ENCODE measurements at places on chromosomes 1 and 21.

GRCh38 chr1:157262422-157262821 is 124.2 kb upstream of the ETV3 start:
- no peak for DNase-seq

GRCh38 chr1:41724248-41724647 is 194.5 kb downstream of the HIVEP3 start:
- no peak for DNase-seq

DNA sequence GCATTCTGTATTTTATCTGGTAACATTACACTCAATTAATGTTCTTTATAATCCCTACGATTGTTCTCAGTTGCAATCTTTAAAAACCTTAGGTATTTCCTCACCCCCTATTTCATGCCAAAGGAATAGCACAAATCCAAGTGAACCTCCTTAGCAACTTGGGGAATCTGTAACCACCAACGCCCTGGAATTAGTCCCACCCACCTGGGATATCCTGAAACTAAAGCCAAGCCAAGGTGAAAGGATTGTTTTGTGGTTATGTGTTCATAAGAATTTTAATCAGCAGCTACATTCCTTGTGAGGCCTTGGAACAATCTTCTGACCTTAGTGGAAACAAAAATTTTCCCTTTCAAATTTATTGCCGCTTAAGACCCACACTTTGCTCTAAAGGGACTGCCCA is 908.7 kb downstream of the TTLL7 start:
- no peak for DNase-seq

GRCh38 chr1:39372105-39372504 is 119.3 kb upstream of the BMP8A start:
- no peak for DNase-seq

DNA sequence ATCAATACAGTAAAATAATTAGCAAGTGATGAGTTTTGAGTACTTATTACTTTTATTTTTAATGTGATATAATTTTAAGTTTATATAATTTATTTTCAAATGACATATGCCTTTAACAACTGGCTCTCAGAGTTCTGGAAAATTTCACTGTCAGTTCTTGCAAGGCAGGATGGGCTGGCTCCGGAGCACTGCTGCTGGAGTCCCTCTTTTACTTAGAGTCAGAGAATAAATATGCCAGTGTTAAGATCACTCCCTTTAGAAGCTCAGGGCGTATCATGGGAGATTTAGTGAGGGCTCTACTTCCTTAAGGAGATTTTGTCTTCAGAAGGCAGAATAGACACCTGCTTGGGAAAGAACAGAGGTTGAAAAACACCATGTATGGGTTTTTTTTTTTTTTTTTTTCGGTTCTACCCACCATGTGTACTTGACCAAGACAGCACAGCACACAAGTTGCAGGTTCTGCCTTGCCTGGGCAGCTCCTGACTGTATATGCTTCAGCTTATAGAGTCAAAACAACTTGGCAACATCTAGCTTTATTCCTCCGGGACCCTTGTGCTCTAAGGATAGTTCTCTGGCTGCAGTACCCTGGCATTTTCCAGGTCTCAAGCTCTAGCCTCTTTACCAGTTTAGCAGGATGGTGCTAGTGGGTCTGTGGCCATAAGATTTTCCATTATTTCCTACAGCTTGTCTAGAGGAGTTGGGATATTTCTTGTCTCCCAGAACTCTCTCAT is 29.7 kb upstream of the FMOD start:
- DNase-seq: no peak

DNA sequence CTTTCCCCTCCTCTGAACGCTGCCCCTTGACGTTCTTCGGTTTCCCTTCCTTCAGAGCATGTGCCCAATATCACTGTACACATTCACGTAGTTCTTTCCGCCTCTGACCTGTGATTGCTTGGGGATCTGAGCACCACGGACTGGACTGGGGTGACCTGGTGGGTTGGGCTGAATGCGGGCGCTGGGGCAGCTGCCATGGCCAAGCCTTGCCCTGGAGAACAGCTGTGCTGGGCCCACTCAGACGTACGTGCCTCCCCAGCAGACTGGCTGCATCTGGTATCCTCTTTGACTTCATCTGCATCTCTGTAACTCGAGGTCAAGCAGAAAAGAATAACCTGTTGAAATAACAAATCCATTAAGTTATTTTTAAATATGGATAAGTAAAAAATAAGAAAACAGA is 35.1 kb upstream of the DISC1 start:
- no peak for DNase-seq

DNA sequence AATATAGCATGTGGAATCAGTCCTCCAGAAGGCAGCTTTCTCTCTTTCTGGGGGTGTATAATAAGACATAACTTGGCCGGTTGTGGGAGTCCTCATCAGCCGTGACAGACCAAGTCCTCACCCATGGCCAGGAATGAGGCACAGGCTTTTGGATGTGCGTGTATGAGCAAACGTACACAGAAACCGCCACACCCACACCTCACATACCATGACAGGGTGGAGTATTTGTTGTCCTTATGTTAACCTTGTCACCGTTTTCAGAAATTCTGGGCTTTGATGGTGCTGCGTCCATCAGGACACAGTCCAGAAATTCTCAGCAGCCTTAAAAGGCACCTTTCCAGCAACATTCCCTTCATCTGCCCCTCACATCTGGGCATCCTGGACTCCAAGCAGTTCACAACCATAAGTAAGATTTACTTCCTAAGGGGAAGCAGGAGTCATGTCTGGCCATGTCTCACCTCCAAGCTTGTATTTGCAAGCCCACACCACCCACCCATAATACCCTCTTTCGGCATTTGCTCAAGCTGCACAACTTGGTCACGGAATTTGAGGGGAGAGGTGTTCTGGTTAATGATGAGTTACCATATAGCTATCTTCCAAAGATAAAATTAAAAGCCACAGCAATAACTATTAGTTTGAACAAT is 12.4 kb downstream of the C1orf116 start:
- DNase-seq: no peak

GRCh38 chr1:228999446-229000170 is 264.3 kb downstream of the RHOU start:
- no peak for DNase-seq

DNA sequence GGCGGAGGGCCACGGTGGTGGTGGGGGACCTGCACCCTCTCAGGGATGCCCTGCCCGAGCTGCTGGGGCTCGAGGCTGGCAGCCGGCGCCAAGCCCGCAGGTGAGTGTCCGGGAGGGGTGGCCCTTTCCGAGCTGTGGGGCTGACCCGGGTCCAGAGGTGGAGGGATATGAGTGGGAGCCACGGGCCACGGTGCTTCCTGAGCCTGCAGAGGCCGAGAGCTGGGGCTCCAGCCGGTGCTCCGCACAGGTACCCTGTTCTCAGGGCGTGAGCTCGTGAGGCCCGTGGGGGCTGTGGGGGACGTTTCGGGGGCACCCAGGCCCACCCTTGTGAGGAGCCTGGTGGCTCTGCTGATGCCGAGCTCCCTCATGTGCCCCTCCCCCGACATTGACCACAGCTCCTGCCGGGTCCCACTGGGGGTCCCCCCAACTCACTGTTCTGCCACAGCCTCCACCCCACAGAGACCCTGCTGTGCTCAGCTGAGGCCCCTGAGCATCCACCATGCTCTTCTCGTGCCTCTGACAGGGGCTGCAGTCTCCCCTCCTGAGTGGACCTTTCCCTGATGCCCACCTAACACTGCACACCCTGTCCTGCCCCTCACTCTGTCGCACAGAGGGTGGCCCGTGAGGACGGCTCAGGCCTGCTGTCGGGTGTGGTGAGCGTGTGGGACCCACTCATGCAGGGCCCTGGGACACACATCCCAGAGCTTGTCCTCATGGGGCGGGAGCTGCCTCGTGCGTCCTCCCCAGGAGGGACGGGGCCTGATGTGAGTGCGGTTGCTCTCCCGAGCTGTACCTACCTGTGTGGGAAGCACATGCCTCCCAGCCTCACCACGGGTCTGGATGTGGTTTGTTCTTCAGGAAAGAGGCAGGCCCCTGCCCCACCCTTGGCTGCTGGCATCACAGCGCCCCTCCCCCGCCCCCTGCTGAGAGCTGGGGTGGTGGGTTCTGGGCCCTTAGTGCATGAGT is 27.5 kb downstream of the SLX9 start:
- DNase-seq: no peak

GRCh38 chr1:89681045-89681729 is 48.3 kb downstream of the LRRC8C start:
- no peak for DNase-seq

DNA sequence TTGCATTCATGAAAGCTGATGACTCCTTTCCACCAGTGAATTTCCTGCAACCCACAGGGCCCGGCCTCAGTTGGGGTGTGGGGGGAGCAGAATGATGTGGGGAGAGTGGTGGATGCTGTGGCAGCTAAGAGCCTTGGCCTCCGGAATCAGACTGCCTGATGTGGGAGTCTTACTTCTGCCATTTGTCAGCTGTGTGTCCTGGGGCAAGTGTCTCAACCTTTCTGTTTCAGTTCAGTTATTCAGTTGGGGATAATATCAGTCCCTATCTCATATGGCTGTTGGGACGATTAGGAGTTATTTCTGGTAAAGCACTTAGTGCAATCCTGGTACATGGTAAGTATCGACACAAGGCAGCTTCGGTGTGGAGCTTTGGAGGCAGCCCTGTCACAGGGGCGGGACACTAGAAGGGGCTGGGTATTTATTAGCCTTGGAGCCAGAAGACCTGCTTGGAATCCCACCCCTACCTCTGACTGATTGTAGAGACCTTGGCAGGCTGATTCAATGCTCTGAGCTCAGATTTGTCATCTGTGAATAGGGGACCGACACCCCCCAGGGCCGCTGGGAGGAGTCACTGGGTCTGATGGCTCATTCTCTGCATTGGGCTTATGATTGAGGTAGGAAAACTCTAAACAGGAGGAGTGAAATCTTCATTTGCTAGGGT is 19.6 kb downstream of the ARHGEF10L start:
- DNase-seq: no peak

DNA sequence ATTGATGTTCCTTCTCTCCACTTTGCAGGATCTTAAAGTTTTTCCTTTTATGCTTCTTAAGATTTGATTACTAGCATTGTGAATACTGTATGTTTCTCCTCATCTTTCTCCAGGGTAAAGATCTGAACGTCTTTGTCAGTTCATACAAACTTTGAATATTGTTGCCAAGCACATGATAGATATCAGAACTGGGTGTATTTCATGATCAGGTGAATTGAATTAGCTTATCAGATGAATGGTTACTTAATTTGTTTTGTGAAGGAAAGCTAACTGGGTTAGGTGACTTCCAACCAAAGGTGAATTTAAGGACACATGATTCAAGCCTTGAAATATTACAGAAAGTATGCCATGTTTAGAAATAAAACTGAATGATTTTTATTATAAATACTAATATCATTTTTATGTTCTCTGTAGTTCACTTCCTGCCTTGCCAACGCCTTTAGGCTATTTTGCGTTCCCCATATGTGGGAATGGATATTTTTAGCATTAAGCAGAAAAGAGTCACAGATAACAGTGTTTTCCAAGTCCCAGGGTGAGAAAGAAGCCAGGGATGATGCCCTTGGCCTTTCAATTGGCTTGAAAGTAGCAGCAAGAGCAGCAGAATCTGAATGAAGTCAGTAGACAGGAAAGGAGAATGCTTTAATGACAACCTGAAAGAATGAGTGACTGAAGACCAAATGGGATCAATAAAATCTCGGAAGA is 752.1 kb downstream of the NCAM2 start:
- no peak for DNase-seq

DNA sequence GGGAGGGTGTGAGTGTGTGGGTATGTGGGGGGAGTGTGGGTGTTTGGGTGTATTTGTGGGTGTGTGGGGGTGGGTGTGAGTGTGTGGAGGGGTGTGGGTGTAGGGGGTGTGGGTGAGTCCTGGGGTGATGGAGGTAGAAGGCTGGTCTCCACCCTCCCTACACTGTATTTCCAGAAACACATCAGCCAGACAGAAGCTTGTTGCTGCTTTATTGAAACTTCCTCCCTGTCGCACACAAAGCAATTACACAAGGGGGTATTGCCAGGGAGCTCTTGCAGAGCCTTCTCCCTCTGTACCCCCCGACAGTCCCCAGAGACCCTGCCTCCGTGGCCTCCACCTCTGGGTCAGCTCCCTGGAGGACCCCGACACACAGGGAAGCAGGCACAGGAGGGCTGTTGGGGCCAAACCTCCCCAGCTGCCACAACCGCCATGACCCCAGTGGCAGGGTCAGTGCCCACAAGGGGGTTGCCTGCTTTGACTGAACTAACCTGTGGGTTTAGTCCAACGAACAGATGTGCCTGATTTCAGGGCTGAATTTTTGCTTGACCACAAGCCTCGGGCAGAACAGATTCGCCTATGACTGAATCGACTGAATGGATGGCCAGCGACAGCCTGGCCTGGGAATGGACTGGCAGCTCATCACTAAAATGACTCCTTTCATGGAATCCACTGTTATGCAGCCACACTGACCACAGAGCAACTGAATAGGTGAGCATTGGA is 9.1 kb upstream of the MATN1 start:
- no peak for DNase-seq

- DNase-seq: no peak
Measured at GRCh38 chr1:230588323-230588746, 53.9 kb upstream of the COG2 start.

DNA sequence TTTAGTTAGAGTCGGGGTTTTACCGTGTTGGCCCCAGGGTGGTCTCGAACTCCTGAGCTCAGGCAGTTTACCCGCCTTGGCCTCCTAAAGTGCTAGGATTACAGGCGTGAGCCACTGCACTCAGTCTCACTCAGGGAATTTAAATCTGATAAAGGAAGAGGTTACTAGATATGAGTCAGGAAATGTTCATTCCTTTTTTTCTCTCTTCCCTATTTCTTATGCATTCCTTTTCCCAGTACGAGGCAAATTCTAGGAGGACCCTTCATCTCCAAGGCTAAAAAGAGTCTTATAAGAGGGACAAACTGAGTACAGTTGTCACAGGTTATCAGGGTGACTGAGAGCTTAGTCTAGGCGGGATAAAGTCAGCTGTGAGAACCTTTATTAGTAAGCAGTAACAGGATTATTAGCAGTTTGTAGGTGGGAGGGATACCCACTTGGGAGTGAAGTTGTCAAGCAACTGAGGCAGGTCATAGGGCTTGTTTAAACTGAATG is 9.1 kb downstream of the MACF1 start:
- DNase-seq: no peak

- no peak for DNase-seq
Measured at GRCh38 chr1:177600936-177601335, 368.9 kb downstream of the SEC16B start.

DNA sequence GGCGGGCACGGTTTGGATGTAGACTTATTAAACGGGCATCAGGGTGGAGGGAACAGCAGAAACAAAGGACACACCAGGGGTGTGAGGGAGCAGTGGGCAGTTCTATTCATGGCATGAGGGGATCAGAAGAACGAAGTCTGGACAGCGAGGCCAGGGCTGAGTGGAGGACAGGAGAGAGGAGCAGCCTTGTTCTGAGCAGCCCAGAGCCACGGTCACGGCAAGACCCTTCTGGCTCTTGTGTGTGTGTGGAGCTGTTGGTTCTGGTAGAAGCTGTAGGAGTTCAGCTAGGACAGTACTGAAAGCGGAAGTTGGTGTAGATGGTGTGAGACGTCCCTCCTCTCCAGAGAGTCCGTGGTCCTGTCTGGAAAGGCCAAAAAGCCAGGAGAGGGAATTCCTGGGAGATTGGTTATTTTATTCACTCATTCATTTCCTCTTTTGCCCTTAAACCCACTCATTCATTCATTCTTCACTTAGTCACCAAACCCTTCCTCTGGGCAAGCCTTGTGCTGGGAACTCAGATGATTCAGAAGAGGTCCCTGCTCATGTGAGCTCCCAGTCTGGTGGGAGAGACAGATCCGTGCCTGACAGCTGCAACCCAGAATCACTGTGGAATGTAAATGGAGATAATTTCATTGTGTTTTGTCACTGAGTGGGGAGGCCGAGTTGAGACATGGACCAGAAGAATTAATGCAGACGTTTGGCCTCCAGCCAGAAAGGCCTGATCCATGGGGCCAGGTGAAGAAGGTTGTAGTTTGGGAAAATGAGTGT is 4.1 kb upstream of the ACOT11 start:
- DNase-seq: no peak
